ENCODE measurements at places on chromosomes 11 and 22.

DNA sequence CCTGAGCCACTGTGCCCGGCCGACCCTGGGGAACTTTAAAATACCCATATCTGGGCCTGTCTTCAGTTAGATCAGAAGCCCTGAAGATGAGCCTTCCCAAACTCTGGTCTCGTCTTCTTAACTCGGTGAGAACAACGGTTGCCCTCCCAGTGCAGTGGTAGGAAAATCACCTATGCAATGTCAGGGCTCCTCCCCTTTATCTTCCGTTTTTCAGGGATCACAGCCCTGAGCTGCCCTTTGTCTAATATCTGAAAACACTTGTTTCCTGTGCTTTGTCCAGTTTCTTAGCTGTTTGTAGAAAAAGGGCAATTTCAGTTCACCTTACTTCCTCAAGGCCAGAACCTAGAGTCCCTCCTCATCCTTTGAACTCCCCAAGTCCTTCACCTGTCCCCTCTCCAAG, 9.4 kb downstream of the DRAP1 start:
- DNase-seq = no peak

GRCh38 chr11:72672597-72673238, 1.5 kb downstream of the PDE2A start:
- DNase-seq = no peak

- peak; percentile 31 for DNase-seq
These were observed 16.9 kb upstream of the RAC2 start for GRCh38 chr22:37260901-37261336.

DNA sequence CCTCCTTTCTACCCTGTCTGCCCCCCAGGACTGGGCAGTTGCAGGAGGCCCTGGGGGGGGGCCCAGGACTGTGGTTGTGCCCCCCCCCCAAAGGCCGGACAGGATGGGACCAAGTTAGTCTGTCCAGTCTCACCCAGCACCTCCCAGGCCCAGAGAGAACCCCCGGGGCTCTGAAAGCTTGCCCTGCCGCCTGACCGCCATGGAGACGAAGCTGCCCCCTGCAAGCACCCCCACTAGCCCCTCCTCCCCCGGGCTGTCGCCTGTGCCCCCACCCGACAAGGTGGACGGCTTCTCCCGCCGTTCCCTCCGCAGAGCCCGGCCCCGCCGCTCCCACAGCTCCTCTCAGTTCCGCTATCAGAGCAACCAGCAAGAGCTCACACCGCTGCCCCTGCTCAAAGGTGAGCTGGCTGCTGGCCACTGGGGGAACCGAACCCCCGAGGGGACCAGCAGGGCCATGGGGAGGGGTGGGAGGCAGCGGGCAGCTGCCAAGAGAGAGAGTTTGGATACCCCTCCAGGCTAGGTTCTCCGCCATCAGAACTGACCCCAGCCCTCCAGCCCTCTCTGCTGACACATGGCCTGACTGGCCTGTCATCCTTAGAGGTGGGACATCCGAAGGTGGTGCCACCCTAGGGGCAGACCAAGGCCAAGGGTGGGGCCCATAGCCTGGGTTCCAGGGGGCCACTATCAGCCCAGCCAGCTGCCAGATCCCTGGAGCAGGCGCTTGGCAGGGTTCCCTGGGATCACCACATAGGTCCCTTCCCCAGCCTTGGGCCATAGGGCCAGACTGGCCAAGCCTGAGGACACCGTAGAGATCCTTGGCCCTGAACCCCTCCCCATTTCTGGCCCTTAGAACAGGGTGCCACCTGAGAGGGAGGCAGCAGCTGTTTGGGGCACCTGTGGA, 1.3 kb downstream of the PPP2R5B start:
- no peak for DNase-seq

- no peak for DNase-seq
These were observed 396.4 kb upstream of the CCDC90B start for GRCh38 chr11:83682611-83682973.

DNA sequence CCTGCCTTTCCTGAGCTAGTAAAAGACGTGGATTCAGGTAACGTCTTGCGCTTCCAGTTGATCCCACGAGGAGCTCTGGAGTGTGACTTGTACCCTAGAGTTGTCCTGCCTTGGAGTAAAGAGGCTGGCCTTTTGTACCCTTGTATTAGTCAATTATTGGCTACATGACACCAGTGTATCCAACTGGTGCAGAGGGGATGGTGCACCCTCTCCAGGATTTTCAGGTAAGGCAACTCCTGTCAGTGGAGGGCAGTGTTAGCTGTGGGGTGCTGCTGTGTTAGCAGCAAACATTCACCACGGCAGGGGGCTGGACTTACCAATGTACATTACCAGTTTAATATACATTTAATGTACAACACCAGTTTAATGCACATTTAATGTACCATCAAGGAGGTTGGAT, 233.5 kb downstream of the MIAT start:
- DNase-seq = peak; percentile 56

DNA sequence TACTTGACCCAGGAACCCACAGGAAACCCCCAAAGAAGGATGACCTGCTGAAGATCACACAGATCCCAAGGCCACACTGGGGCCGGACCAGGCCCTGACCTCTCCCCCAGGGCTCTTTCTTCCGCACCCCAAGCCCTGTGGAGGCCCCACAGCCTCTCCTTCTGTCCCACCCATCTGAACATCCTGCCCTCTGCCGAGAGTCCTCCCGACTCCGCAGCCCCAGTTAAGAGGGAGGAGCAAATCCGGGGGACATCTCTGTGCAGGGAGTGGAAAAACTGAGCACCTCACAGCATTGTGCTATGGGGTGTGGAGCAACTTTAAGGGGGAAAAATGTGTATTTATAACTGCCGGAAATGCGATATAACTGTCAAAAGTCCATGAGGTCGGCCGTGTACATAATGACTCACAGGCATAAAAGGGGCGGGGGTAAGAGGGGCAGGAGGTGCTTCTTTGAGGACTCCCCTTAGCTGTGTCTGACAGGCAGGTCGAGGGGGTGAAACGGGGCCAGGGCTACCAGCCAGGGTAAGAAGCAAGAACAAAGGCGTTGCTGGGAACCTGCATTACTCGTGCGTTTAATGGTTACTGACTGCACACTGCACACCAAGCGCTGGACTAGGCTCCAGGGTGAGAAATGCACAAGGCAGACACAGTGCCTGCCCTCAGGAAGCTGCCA, 57.2 kb downstream of the WNT11 start:
- DNase-seq = no peak

- no peak for DNase-seq
These were observed 2.5 kb upstream of the TPST2 start for GRCh38 chr22:26592421-26592891.

- no peak for DNase-seq
These were observed 74.4 kb upstream of the KCNA4 start for GRCh38 chr11:30091246-30091645.

- DNase-seq = no peak
These were observed 106.0 kb downstream of the TRIM29 start for GRCh38 chr11:120031612-120032600.

DNA sequence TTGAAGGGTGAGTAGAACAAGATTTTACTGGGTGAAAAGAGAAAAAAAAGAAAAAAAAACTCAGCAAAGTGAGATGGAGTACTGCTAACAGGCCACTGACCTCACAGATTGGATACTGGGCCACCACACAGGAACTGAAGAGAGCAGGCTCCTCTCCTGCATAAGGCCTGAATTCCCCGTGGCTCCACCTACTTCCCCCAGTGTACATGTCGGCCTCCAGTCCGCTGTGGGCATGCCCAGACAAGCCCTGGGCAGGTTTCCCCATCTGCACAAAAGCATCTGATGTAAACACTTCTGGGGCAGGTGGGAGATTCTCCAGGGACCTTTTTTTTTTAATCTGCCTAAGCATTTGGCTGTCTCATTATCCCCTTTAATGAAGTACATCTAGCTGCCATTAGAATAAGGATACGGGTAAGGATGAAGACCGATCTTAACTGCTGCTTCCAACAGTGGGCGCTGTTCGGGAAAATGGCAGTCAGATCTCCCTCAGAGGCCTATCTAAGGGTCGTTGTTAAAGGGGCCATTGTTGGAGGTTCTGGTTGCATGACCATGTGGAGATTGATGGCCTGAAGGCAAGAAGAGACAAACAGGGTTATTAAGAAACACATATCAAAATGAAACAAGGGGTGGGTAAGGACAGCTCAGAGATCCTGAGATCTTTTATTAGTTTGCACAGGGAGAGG, 48.5 kb downstream of the MS4A13 start:
- no peak for DNase-seq

- DNase-seq = no peak
These were observed 21.7 kb upstream of the CTTN start for GRCh38 chr11:70376621-70377020.

GRCh38 chr11:60195923-60196368, 13.1 kb upstream of the MS4A6A start:
- no peak for DNase-seq

DNA sequence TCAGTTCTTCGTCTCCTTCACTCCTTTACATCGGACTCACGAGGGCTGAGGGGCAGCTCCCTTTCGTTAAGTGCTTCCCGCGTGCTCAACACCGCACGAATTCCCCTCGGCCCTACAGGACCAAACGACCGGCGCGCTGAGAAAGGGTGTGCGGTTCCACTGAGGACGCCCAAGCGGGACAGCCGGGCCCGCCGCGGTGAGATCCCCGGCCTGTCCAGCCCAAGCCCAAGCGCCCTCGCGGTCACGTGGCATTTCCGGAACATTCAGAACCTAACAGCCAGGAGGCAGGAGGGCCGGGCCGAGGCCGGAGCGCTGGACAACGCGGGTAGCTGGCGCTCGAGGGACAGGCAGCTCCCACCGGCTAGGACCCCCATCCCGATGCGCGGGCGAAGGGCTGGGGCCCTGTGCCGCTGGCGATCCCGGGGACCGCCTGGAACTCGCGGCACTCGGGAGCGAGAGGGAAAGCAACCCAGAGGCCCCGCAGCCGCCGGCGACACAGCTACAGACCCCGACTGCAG, 737 bp upstream of the STIP1 start:
- no peak for DNase-seq

DNA sequence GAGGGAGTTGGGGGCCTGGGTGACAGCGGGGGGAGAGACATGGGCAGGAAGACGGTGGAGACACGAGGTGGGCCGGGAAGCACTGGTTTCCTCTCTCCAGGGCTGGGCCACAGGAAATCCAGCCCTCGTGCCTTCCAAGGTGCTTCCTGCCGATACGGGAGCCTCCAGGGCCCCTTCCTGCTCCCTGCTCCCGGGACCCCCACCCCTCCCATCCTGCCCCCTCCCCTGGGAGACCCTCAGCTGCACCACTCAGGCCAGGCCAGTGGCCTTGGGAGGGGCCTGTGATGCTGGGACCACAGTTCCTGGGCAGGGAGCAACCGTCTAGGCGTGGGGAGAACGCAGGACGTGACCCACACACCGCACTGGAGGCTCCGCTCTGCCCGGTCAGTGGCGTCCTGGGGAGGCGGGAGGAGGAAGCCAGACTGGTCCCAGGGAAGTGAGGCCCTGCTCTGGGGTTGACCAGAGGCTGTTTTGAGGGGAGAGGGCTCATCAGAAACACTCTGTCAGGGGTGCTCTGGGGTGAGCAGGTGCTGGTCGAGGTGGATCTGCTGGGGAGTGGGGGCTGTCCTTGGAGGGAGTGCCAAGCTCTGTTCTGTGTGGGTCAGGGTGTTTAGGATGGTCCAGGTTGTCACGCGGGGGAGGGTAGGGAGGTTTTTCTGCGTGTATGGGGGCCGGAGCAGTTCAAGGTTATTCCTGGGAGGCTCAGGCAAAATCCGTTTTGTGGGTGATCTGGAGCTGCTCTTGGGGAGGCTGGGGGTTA, at the start of gene SHANK3:
Gene SHANK3, plus strand, starts transcription at position 353 of the 760 bp plus-strand sequence.
- no peak for DNase-seq

GRCh38 chr11:104096900-104097299, 60.5 kb downstream of the DDI1 start:
- no peak for DNase-seq

DNA sequence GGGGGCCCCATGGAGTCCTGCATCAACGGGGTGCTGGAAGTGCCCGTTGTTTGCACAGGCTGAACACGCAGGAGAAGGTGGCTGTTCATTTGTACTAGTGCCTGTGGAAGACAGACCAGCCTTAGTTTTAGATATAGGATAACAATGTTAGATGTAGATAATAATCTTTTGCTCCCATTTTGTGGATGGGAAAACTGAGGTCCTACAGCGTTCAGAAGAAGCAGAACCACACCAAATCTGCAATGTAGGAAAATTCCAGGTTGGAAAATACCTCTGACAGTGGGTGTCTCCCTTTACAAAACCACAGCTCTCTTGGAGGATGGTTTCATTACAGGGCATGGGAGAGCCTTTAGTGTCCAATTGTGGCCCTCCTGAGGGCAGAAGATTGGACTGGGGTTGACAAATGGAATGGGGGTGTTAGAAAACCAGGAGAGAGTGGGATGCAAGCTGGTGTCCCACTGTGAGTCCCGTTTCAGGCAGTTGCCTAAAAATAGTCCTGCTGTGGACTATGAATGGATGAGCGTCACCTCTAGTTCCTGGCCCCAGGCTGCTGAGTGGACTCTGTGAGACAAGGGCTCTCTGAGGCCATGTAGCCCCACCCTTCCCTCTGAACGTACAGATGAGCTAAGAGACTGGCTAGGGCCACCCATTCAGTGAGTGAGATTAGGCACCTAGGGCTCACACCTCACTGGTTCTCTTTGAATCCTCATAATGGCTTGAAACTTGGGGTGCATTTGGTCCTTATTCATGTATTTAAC, 508.8 kb downstream of the MN1 start:
- DNase-seq = no peak

DNA sequence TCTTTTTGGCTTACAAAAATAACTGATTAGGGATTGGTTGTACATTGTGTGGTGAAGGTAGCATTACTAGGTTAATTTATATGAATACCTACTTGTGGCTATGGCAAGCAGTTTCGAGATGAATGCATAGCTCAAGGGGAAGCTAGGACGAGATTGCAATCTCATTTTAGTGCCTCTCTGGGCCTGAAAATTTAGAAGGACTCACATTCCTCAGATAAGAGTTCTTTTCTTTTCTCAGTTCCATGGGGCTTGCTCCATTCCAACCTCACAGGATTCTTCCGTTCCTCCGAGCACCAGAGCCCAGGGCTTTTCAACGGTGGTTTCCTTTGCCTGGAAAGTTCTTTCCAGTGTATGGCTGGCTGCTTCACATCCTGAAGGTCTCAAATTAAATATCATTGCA, 82.1 kb downstream of the CECR2 start:
- no peak for DNase-seq

- DNase-seq = no peak
These were observed 67.7 kb upstream of the HMGXB4 start for GRCh38 chr22:35189559-35189958.

GRCh38 chr11:42013656-42014201, 554.3 kb upstream of the LRRC4C start:
- peak; percentile 4 for DNase-seq

- DNase-seq = no peak
These were observed 30.6 kb upstream of the QSER1 start for GRCh38 chr11:32861850-32862577.

Data from Caki2 (cell line).